ENCODE measurements at places on chromosomes 5 and 9.

DNA sequence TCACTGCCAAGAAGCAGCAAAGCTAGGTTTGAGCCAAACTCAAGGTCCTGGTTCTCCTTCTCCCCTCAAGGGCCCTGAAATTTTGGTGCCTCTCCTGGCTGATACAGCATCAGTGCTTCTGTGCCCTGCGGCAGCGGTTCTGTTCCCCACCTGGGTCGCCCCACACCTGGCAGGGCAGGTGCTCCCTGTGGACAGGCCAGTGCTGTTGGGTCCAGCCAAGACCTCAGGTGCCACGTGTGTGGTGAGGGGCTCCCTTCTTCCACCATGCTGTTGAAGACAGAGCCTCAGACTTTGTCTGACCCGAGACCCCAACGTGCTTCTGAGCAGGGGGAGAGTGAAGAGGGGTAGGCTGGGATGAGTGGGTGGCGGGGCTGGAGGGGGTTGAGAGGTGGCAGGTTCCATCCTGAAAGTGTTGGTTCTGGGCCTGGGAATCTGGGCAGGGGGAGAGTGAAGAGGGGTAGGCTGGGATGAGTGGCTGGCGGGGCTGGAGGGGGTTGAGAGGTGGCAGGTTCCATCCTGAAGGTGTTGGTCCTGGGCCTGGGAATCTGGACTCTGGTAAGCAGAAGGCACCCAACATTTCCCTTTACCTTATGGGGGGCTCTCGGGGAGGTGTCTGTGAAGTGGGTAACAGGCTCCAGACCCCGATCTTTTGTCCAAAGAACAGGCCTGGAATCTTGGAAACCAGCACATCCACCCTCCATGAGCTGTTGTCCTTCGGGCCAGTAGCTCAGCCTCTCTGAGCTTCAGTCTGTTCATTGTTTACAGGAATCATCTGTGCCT is 2.3 kb downstream of the PLEKHG4B start:
- DNase-seq, result no peak

- DNase-seq, result no peak
These were observed 14.9 kb downstream of the GAPT start for GRCh38 chr5:58505971-58506640.

DNA sequence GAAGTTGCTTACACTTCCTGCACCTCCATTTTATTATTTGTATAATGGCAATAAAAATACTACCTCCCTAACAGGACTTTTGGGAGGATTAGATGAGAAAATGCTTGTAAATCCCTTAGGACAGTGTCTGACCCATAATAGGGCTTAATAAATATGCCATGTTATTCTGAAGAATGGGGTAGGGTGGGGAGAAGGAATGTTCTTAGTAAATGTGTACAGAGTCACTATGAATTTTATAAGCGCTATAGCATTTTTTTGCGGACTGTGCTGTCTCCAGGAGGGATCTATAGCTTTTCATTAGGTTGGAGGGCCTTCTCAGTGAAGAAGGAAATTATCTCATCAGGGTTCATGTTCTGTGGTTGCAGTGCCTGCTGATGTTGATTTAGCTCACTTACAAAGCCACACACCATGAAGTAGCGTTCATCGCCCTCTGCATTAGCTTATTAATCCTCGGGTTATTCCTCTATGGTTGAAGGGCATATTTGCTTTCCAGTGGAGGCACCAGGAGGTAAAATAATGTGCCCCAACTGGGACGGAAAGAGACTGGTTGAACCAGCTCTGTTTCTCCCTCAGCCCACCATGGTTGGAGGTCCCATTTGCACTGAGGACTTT is 497.1 kb downstream of the ARHGEF28 start:
- DNase-seq, result no peak

GRCh38 chr5:105639511-105639910 is 2031.2 kb downstream of the EFNA5 start:
- DNase-seq, result no peak

- DNase-seq, result no peak
These were observed 6.3 kb downstream of the MYO10 start for GRCh38 chr5:16929831-16930230.

GRCh38 chr5:128774605-128775004 is 190.7 kb upstream of the SLC27A6 start:
- no peak for DNase-seq

GRCh38 chr9:75086541-75087288 is 1.2 kb downstream of the NMRK1 start:
- DNase-seq, result no peak

DNA sequence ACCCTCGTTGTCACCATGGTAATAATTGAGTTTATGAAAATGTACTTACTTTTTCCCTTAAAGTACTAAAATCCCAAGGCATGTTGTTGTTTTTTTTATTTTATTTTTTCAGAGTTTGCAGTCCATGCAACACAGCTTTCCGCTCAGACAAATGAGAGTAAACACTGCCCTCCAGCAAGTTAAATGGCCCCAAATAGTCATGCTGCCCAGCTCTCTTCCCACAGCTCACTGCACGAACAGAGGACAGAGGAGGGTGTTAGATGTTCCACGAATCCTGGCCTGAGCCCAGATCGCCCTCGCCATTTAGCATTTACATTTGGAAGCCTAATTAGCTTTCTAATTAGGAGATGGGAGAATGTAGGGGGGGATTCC is 1.9 kb downstream of the NIM1K start:
- peak; percentile 22 for DNase-seq

DNA sequence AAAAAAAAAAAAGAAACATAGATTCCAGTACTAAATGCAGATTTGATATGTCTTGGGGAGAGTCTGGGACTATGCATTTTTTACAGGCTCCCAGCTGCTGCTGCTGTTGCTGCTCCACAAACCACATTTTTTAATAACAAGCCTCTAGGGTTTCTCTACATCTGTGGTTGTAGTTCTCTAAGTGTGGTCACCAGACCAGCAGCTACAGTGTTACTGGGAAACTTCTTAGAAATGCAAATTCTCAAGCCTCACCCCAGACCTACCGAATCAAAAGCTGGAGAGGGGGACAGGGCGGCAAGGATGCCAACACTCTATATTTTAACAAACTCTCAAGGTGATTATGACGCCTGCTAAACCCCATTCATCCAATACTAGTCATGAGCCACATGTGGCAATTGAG is 293.4 kb upstream of the PTGER4 start:
- no peak for DNase-seq

GRCh38 chr5:717143-717542 is 24.0 kb upstream of the TPPP start:
- DNase-seq, result no peak

DNA sequence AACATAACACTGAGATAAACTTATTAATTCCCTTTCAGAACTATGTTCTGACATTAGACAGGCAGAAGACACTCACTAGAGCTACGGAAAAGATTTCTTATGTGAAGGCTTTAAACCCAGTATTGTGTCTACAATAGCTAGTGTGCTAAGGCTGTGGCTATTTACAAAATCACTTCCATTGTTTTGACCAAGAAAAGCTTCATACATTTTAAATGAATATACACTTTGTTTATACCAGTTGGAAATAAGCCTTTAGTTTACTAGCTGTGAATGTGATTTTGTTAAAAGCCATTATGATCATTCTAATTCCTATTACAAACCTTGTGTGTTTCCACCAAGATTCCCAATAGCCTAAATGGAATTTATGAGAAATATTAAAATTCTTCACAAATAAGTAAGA is 83.0 kb downstream of the AGTPBP1 start:
- DNase-seq, result no peak

- DNase-seq, result no peak
These were observed 36.3 kb downstream of the MEGF9 start for GRCh38 chr9:120677965-120678364.

DNA sequence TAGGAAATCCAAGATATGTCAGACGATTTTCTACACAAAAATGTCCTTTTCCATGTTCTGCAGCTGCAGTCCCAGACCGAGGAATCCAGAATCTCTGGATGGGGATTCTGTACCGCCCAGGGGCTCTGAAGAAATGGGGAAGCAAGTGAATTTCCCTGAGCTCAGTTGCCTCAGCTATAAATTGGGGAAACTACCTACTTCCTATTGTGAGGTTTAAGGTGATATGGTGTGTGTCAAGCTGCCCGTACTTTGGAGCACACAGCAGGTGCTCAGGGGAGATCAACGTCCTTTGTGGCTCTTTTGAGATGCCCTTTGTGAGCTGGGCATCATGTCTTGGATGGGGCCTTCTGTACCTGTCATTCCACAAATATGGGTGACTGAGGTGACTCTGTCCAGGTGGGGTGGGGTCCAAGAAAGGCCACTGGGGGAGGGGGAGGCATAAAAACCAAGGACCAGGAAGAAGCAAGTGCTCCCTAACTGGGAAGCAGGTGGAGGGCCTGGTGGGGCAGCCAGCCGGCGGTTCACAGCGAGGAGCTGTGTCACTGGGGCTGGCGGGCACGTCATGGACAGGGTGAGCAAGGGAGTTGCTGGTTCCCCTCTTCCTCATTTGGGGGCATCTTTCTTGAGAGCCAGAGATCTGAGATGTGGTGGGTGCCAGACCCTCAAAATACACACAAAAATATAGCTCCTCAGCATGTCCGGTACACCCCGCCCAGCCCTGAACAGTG is 116.0 kb downstream of the CRB2 start:
- DNase-seq, result no peak

DNA sequence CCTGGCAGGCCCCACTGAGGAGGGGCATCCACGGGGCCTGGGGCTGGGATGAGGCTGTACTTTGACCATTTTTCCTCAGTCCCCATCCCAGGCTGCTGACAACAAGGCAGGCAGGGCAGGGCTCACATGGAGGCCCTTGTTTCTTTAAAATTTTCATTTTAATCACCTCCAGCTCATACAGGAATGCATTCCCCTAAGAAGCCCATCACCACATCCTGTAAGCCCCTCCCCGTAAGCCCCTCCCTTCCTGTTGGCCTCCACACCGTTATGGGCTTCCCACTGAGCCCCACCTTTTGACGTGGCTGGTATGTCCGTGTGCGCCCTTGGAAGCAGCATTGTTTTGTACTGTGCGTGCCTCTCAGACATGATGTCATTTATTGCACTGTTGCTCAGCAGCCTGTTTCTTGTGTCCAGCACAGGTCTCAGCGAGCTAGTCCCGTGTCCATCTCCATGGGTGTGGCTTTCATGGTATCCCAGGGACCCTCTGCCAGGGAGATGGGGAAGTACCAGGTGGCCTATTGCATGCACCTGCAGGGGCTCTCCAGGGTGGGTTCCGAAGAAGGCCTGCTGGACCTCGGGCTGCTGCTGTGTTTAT is 22.4 kb downstream of the PHF2 start:
- DNase-seq, result no peak

GRCh38 chr9:124602204-124602603 is 95.0 kb upstream of the NR5A1 start:
- no peak for DNase-seq

DNA sequence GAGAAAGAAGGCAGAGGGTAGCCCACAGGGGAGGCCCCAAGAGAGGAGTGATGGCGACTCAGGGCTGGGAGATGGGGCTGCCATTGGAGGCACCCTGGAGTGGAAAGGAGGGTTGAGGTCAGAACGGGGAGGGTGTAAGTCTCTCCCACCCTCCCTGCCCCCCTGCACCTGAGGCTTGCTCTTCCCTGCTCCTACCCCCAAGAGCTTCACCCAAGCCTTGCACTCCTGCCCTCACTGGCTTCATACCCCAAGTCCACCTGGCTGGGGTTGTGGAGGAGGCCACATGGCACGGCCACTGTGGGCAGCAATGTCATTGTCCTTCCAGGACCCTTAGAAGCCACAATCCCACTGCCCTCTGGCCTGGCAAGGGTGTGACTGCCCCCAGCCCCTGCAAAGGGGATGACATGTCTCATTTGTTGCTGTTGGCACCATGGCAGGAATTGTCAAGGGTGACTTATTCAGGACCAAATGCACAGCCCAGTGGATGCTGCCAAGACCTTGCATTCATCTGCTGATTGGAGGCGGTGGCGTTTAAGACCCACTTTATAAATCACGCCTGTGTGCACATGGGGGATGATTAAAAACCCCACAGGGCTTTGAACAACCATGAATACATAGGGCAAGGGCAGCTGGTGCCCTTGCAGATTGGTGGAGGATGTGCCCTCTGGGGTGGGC is 47.6 kb upstream of the RNU6ATAC start:
- DNase-seq, result no peak

- DNase-seq, result peak; percentile 8
These were observed 52.3 kb downstream of the TLE4 start for GRCh38 chr9:79623799-79624721.

- DNase-seq, result peak; percentile 60
These were observed 661 bp downstream of the NSMF start for GRCh38 chr9:137458194-137459151.

GRCh38 chr9:2082772-2083171 is 67.6 kb downstream of the SMARCA2 start:
- DNase-seq, result no peak

- DNase-seq, result no peak
These were observed 7.7 kb downstream of the NR3C1 start for GRCh38 chr5:143395638-143396352.

GRCh38 chr9:11595756-11596155 is 983.0 kb upstream of the PTPRD start:
- no peak for DNase-seq

DNA sequence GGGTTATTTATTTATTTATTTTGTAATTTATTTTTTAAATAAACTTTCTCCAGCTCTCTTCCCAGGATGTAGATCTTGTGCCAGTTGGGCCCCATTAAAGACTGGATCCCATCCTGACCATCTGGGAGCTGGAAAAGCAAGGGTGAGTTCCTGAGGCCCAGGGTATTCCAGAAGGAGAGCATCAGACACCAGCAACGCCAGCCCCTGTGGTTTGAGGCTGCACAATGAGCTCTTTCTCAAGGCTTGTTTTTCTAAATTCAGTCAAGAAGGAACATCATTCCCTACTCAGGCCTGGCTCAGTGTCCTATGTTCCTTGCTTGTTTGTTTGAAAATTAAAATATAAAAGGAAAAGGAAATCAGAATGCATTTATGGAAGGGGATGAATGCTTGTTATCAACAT is 313.3 kb downstream of the EBF1 start:
- no peak for DNase-seq

DNA sequence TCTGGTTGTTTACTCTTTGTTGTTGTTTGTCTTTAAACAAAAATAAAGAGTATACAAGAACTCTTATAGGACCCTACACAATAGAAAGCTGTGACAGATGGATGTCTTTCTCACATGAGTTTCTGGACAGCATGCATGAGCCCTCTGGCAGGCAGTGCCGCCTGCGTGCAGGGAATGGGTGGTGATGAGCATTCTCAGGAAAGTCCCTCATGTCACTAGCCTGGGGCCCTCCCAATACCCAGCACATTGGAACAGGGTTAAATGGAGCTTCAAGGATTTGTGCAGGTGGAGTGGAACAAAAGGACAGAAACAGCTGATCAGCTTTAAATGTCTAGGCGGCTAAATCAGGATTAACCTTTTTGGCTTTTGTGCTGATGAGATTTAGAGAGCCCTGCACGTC is 181.0 kb upstream of the CD180 start:
- no peak for DNase-seq

- no peak for DNase-seq
These were observed 38.2 kb downstream of the COL5A1 start for GRCh38 chr9:134679616-134680392.

- DNase-seq, result peak; percentile 73
These were observed 32.6 kb upstream of the TMOD1 start for GRCh38 chr9:97468658-97469448.

GRCh38 chr9:94808926-94809700 is 82.6 kb downstream of the AOPEP start:
- DNase-seq, result no peak

Measured in amygdala (tissue), 56 donors.